ENCODE measurements at places on chromosomes 16 and 17.

- DNase-seq, result no peak
These were observed 8.4 kb upstream of the HELZ start for GRCh38 chr17:67253384-67253783.

DNA sequence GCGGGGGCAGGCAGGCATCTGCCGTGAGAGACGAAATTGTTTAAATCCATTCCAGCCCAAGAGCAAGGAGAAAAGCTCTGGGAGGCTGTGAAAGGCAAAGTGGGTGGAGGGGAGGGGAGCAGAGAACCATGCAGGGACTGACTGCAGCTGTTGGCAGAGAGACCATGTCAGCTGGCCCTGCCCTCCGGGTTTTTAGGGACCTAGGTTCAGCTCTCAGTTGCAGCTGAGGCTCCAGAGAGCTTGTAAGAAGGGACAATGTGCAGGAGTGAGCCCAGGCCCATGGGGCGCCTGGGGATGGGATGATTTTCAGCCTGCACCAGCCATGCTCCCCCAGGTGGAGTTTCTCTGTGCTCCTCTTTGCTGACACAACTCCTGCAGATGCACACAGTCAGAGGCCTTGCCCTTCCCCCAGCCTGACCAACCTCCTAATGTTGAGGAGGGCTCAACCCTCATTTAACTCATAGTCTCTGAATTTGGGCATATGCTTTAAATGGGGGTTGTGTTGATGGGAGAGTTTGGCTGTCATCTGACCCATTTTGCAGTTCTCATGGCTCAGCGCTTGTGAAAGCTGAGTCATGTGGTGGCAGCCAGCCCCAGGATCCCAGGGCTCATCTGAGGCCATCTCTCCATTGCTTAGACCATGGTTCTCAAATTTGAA is 70.9 kb downstream of the PLXDC1 start:
- DNase-seq, result no peak

- DNase-seq, result no peak
These were observed 59.7 kb upstream of the DHX40 start for GRCh38 chr17:59505610-59506276.

DNA sequence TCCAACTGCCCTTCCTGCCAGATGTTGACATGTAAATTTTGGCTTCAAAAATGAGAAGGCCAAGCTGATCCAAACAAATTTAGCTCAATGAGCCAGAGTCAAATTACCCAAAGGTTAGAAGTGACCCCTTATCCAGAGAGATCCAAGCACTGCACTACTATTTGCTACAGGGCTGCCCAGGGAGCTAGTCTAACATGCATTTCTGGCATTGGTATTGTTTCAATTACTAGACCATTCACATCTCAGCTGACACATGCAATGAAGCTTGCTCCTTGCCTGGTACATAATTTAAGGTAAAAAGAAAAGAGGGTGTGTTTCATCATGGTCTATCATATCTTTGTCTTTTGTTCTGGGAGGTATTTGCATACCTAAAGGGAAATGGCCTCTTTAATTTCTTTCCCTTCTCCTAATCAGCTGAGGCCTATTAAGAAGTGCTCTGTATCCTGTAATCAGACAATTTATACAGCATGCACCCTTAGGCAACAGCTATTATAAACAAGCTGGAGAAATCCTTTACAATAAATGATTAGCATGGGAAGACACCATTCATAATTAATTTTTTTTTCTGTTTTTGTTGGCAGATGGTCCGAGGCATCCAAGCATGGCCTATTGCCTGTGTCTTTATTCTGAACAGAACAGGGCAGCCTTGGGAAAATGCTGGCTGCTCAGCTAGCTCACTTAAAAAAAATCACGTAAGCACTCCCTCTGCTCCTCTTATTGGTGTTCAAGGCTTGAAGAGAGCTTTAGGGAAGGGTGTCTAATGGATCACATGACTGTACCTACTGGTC is 161.5 kb upstream of the SALL1 start:
- no peak for DNase-seq

GRCh38 chr16:28974007-28974436 is 556 bp upstream of the SPNS1 start:
- DNase-seq, result peak; percentile 46

- DNase-seq, result no peak
These were observed 8.9 kb upstream of the HOXB2 start for GRCh38 chr17:48553826-48554225.

DNA sequence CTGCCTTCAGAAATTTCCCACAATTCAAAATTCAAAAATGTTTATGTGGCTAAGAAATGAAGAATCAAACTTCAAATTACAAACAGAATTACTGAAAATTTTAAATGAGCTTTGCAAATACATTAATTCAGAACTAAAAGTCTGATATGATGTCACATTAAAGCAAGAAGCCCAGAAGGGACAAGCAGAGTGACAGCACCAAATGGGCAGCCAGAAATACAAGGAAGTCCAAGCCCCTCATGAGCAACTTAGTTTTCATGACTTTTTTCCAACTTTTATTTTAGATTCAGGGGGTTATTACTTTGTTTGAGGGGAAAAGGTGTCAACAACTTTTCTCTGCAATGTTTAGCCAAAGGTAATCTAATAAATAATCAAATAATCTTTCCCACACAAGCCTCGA is 21.5 kb downstream of the UBE2G1 start:
- no peak for DNase-seq

GRCh38 chr17:4209611-4210010 is 54.2 kb downstream of the ANKFY1 start:
- no peak for DNase-seq

- DNase-seq, result peak; percentile 61
These were observed 18.6 kb upstream of the PITPNM3 start for GRCh38 chr17:6574687-6575595.

GRCh38 chr17:14581186-14581830 is 280.4 kb downstream of the HS3ST3B1 start:
- DNase-seq, result no peak

DNA sequence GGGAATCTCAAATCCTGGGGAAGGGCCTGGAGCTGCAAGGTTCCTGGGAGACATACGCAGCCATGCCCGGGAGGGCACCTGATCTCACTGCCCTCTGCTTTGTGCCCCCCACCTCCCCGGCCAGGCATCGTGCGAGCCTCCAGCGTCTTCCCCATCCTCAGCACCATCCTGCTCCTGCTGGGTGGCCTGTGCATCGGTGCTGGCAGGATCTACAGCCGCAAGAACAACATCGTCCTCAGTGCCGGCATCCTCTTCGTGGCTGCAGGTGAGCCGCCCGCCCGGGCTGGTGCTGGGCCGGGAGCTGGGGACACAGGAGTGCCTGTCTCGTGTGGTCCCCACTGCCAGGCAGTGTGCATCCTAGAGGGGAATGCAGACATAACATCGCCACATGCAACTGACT is 19.6 kb upstream of the CACNG1 start:
- DNase-seq, result no peak

GRCh38 chr16:51433599-51433998 is 282.5 kb upstream of the SALL1 start:
- no peak for DNase-seq

GRCh38 chr17:73288534-73289302 is 23.1 kb downstream of the CDC42EP4 start:
- DNase-seq, result no peak

- no peak for DNase-seq
These were observed 3.6 kb downstream of the ZNF48 start for GRCh38 chr16:30398661-30399434.

DNA sequence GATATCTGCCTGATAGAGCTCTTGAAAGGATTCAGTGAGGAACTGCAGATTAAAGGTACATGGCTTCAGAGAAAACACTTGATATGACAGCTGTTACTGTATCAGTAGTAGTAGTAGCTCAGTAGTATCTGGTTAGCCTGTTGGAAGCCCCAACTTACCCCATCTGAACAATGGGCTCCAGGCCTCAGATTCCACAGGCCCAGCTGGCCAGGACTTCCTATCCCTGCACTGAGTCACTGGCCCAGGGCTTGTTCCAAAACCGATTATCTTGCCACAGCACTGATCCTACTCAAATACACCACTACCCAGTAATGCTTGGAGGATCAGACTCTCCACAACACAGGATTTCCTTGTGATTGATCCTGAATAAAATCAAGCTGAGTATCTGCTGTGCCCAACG is 32.6 kb downstream of the DCUN1D3 start:
- no peak for DNase-seq
